NCI-H460 (cell line): ENCODE measurements at places on chromosomes 5 and 9.
A peak's percentile ranks its signal among the peaks of the same experiment; 100 is the strongest.

DNA sequence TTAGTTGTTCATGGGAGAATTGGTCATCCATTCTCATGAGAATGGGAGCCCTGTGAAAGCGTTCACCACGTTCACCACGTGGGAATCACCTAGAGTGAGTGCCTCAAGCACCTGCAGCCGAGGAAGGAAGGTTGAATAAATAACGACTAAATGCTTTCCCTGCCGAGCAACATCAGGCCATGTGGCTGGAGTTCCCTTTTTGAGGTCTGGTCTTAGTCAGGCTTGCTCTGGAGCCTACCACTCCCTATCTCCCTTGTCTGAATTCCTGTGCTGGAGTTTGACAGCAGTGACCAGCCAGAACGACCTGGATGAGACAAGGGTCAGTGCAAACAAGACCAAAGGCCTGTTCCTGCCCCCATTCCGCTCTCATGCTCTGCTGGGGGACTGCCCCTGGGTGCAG, 28.5 kb downstream of the KCNMB1 start:
- DNase-seq, result no peak

- no peak for DNase-seq
These were observed 587.0 kb upstream of the ZNF608 start for GRCh38 chr5:125333416-125333815.

GRCh38 chr5:89351975-89352374, 469.0 kb upstream of the MEF2C start:
- no peak for DNase-seq

- no peak for DNase-seq
These were observed 130.8 kb upstream of the STC2 start for GRCh38 chr5:173458828-173459609.

- DNase-seq, result no peak
These were observed 26.6 kb upstream of the AKNA start for GRCh38 chr9:114414346-114414745.

GRCh38 chr5:645421-645820, 33.3 kb downstream of the CEP72 start:
- DNase-seq, result no peak

GRCh38 chr5:55102348-55102747, at the start of gene GZMA:
GZMA (plus strand) TSS chr5:55102646; CDS start chr5:55102683, 37 bp downstream.
- no peak for DNase-seq

DNA sequence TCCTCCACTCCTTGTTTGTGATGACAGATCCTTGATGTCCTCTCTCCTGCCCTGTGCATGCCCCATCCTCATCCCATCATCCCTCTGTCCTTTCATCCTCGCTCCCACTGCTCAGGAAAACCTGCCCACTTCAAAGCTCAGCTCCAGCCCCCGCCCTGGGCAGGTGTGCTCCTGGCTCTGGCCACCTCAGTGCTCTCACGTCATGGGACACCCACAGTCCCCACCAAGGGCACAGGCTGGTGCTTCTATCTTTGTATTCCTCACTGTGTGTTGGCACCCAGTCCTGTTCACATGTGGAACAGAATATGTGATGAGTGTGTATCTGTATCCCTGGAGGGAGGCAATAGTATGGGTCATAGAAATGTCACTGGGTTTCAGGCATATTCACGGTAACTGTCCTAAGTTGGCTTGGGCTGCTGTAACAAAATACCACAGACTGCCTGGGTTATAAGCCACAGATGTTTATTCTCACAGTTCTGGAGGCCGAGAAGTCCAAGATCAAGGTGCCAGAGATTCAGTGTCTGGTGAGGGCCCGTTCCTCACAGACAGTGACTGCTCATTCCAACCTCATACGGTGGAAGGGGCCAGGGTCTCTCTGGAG, 13.5 kb downstream of the GFPT2 start:
- no peak for DNase-seq

DNA sequence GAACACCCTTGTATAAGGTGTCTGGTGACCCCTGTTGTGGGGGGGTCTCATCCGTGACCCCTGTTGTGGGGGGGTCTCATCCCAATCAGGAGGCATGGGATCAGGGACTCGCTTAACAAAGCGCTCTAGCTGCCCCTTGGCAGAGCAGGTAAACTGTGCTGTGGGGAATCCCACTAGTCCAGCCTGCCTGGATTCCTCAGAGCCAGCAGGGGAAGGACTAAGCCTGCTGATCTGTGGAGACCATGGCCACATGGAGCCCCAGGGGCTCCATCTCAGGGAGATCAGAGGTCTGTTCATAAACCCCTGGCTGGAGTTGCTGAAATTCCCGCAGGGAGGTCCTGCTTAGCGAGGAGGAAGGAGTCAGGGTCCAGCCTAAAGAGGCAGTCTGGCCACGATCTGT, 45.8 kb upstream of the TXNDC8 start:
- DNase-seq, result no peak

- no peak for DNase-seq
These were observed 371.5 kb downstream of the ADGRV1 start for GRCh38 chr5:90930062-90930461.

GRCh38 chr9:95506678-95507463, 9.9 kb downstream of the PTCH1 start:
- peak; percentile 37 for DNase-seq

DNA sequence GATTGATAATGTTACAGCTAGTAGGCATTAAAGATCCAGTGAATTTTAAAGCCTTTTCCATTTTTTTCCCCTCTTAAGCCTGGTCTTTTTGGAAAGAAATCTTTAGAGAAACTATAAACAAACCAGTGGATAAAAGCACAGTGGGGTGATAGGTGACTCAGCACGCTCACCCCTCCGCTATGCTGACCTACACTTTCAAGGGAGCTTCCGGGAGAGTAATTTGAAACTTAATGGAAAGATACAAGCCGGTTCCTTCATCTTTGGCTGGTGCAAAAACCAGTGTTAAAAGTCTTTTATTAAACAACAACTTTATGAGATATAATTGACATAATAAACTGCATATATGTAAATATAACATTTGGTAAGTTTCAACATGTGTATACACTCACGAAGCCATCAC, 27.0 kb upstream of the ALDOB start:
- DNase-seq, result no peak

- no peak for DNase-seq
These were observed 4.0 kb downstream of the PHYKPL start for GRCh38 chr5:178228609-178229008.

DNA sequence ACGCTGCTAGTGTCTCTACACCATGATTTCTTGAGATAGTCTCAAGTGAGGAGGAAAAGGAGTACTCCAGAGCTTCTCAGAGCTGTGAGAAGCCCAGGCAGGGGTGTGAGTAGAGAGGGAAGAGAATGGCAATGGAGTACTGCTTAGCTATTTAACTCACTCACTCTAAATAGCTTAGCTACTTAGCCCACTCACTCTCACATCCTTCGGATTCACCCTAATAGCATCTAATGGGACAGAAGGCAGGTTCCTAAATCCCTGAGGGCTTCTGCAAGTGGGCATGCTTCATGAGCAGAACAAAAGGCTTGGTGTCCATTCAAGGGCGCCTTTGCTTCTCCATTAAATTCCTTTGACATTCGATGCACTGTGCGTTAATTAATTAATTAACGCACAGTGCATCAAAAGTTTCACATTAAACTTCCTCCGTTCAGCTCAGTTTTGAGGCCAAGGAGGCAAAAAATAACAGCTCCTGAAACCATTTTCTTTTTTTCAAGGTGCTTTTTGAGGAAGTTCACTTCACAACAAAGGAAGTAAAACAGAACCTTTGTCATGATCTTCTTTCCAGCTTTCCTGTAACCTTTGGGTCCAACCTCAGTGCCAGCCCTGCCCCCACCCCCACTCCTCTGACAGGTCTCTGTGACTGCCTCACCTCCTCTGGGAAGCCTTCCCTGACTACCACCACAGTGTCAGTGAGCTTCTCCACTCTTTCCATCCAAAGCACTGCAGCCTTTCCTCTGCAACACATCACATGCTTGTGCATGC, 294.0 kb downstream of the SEC61B start:
- DNase-seq, result no peak

DNA sequence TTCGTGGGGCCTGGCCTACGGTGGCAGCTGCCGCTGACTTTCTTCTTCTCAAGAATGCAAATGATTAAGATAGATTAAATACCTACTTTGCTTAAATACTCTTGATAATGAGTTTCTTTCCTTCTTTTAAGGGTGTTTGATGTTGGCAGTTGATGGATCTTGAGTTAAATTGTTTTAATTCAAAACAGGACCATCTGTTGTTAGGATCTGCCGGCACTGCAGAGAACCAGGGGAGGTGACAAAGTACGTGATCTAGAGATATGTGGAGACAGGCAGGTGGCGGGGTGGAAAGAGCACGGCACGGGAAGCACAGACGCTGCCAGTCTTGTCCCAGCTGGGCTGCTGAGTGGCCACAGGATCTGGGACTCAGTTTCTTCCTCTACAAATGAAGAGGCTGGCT, 37.9 kb downstream of the MED27 start:
- no peak for DNase-seq

- DNase-seq, result no peak
These were observed 27.2 kb downstream of the MAML1 start for GRCh38 chr5:179759581-179760551.

DNA sequence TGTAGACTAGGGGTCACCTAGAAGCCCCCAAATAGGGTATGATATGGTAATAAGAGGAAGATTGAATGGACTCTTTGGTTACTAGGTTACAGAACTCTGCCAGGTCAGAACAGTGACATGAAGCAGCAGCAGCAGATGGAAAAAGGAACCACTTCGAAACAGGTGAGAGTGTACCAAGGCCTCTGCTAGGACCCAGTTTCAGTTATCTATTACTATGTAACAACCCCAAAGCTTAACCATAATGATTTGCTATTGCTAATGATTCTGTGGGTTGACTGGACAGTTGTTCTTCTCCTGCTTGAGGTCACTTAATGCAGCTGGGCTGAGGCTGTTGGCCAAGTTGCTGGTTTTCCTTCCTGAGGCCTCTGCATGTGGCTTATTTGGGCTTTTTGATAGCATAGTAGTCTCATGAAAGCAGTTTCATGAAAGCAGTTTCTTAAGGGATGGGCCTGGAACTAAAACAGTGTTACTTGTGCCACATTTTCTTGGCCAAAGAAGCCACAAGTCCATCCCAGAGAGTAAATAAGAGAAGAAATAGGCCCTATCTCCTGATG, 17.6 kb downstream of the C9orf43 start:
- no peak for DNase-seq

GRCh38 chr5:16492398-16493140, 27.0 kb upstream of the ZNF622 start:
- DNase-seq, result no peak

DNA sequence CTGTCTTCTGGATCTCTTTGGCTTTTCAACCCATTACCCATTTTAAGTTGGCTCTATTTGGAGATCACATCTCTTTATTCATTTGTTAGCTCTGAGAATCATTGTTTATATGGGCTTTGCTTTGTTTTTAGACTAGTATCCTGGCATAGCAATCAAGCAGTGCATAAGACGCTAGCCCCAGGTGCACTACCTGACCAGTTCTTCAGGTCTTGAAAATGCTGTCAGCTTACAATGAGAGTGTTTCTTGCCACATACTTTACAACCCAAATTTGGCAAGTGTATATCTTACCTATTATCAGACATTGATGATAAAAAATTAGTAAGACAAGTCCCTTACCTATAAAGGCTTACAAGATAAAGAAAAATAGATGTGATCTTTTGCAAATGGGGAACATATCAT, 12.2 kb downstream of the OXCT1 start:
- no peak for DNase-seq

- no peak for DNase-seq
These were observed 317.0 kb upstream of the MPDZ start for GRCh38 chr9:13596383-13596970.

DNA sequence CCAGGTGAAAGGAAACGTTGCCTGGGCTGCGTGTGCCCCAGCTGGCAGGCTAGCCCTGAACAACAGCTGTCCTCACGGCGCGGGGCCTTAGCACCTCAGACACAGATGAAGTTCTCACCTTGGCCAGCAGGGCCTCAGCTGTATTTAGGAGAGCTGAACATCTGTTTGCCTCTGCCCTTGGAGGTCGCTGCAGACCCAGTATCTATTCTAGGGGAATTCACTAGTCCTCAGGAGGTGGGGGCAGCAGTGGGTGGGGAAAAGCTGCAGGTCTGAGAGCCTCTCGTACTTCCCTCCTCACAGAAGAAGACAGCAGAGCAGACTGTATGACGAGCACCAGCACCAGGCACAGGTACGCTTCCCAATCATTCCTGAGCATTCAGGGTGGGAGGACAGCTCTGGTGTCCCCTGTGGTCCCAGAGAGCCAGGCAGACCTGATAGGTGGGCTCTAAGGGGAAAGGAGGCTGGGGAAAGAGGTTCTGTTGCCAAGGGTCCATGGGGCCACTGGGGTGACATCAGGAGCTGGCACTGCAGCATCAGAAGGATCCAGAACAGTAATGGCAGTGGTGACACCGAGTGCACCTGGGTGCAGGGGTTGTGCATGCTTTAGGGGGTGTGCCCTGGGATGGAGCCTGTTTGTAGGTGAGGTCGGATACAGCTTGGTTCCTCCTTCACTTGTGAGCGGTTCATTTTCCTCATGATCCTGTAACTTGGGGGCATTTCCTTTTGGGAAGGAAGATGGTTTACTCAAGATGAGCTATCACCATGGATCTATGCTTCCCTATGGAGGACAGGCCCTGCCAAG, 13.8 kb downstream of the CD74 start:
- no peak for DNase-seq

- DNase-seq, result no peak
These were observed 92.7 kb upstream of the C6 start for GRCh38 chr5:41306005-41306404.

GRCh38 chr5:56303511-56303910, 70.4 kb upstream of the ANKRD55 start:
- no peak for DNase-seq

- DNase-seq, result no peak
These were observed 208.0 kb downstream of the TRIO start for GRCh38 chr5:14351086-14351661.

DNA sequence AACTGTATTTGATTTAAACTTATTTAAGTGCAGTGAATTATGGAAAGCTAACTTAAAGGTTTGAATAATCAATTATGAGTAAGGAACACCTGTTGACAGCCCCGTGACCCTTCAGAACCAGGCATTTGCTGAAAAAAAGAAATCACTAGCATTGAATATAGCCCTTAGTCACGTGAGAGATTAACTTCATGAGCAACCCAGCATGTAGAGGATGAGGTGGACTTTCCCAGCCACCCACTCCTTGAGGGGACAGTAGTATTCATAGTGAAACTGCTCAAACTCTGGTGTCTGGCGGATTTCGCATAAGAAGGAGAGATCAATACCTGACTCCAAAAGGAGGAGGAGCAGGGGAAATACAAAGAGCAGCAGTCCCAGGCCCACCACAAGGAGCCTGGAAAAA, 184.8 kb upstream of the RASEF start:
- DNase-seq, result no peak

- no peak for DNase-seq
These were observed 3.1 kb downstream of the SOX30 start for GRCh38 chr5:157649101-157649500.

- peak; percentile 69 for DNase-seq
These were observed 17.1 kb downstream of the MTREX start for GRCh38 chr5:55324815-55325418.

DNA sequence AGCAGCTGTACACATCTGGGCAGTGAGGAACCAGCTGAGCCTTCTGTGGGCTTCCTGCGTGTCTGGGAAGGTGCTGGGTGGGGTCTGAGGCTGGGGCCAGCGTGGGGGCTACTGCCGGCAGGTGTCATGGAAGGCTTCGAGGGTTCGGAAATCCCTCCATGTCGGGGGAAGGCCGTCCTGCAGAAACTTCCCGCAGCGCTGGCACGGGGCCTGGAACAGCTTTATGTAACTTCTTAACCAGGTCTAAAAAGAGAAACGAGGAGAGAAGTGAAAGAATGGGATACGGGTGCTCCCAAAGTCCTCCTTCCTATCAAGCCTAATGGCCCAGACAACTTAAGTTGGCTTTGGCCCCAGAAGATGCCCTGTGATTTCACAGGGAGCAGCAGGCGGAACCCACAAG, 120.6 kb upstream of the RAPGEF1 start:
- no peak for DNase-seq

- DNase-seq, result no peak
These were observed 282.4 kb upstream of the ADAMTS16 start for GRCh38 chr5:4857761-4858160.
